ENCODE measurements at places on chromosomes 3 and 15.

DNA sequence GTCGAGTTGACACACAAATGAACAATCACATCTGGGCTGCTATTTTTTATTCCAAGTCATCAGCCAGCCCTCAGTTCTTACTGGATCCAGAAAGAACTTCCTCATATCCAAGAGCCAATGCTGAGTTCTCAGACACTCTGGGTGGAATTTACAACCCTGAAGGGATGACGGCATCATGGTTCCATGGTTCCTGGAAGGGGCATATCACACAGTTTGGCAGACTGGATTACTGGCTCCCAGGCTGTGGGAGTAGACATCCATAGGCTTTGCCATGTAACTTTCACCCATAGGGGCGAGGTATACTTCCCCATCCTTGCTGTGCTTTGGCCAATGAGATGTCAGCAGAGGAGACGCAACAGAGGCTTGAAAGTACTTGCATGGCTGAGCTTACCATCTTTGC is 26.9 kb upstream of the KBTBD12 start:
- no peak for DNase-seq

- DNase-seq, result no peak
These were observed 26.1 kb upstream of the GFM1 start for GRCh38 chr3:158617982-158618875.

- DNase-seq, result no peak
These were observed 102.1 kb downstream of the SRGAP3 start for GRCh38 chr3:9147215-9147895.

DNA sequence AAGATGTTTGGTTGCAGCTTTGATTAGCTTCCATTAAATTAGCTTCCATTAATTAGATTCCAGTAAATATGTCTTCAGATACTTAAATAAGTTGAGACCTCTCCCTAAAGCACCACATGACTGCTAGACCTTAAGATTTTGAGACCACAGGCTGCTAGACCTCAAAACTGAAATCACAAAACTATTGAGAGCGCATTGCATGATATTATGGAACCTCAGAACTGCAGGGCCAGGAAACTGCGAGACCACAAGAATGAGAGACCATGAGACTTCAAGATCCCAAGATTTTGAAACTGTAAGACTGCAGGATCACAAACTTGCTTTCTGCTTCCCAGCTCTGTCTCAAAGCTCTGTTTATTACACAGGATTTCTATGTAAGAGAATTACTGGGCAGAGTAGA is 87.4 kb downstream of the TRIM42 start:
- no peak for DNase-seq

GRCh38 chr3:150410311-150411105 is 2.4 kb downstream of the TSC22D2 start:
- DNase-seq, result peak; percentile 51

DNA sequence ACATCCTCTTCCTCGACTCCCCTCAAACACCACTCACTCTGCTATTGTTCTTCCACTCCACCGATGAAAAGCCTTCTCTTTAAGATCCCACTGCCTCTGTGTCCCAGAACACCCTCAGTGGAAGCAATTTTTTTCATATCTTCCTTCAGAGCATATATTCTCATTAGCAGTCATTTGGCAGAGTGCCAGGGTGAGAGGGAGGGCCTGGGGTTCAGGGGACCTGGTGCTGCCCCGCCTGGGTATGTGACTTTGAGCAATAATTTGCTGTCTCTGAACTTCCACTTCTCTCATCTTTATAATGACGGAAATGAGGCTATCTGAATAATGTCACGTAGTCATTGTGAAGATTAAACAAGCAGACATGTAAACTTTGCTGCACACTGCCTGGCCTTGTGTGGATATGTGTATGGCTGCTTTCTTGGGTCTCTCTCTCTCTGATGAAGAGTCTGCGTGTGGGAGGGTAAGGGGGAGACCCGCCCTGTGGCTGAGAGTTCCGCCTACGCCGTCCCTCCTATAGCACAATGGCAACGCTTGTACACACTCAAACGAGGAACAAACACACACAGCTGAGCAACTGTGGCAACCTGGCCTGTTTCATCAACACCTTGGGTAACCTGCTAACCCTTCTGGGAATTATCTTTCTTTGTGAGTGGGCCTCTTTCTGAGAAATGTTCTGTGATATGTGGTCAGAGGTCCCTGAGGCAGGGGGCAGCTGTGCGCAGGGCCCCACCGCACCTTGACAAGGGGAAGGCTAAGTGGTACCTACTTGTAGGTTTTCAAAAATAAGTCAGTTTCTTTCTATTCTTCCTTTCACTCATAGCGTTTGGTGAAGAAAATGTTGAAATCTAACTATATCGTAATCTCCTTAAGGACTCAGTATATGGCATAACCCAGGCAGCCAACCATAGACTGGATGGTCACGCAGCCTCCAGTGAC is 369.8 kb downstream of the SV2B start:
- no peak for DNase-seq

GRCh38 chr15:27668471-27669220 is 430.5 kb downstream of the OCA2 start:
- DNase-seq, result no peak

DNA sequence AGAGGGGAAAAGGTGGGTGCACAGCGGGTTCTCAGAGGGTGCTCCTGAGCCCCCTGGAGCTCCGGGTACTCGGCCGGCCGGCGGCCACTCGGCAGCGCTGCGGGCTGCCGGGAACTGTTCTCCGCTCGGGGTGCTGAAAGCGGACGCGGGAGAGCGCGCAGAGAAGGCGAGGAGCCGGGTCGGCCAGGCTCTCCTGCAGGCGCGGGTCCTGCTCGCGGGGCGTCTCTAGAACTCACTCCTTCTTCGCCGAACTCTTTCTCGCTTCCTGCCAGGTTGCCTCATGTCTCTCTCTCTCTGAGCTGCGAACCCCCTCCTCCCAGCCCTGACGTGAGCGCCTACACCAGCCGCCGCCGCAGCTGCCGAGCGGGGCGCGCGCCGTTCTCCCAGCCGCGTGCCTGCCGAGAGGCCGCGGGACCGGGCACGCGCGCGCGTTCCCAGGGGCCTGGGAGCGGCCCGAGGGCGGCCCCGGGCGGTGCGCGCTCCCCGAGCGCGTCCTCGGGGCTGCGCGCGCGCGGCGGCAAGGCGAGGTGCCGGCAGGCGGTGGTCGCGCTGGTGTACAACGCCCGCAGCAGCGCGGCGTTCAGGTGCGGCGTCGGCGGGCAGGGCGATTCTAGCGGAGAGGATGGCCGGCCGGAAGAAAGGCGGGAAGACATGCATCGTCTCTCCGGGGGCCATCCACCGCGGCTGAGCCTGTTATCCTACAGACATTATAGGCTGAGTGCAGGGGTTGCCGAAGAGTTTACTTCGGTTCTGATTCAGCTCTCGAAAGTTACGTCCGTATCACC is at the start of gene PEX5L:
PEX5L (minus strand) TSS at position 267 of the 785 bp plus-strand sequence. CDS start 338 bp downstream, outside the sequence.
- DNase-seq, result peak; percentile 81

DNA sequence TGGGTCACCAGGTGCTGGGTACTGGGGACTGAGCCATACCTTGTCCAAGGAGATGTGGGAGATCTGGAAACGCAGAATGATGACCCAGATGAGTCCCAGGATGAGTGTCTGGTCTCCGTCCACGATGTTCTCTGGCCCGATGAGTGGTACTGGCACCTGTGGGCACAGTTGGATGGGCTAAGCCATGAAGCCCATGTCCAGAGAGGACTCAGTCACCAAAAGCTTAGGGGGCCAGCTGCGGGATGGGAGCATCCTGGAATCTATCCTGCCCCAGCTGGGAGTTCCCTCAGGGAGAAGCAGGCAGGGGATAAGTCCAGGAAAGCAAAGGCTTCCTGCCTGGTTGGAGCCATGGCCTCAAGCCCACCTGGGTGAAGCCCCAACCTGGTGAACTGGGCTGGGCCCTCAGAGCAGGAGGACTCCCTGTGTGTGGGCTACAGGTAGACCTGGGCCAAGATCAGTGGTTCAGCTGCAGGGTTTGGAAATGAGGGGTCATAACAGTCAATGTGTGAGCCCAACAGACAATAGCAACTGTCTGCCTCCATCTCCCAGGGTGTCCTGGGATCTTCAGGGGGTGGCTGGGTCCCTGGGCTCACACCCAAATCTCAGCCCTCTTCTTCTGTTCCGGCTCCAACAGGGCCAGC is 3.7 kb downstream of the SPTBN5 start:
- no peak for DNase-seq

DNA sequence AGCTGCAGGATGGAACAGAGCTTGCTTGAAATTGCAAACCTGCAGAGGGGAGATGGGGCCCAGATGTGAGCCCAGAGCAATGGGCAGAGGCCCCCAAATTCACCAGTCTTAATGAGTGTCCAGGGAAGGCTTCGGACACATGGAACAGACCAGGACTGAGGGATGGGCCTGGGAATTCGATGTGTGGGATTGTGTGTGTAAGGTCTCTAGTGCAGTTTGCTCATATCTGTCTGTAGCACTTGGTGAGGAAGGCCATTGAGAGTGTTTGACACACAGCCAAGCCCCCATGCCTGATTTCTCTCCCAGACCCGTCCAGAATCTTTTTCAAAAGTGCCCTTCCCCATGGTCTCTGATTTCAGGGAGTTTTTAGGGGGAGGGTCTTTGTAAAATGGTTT is 17.2 kb downstream of the TEX264 start:
- no peak for DNase-seq

GRCh38 chr3:188807006-188807405 is 364.8 kb upstream of the TPRG1 start:
- no peak for DNase-seq

GRCh38 chr3:165784337-165784736 is 52.9 kb downstream of the BCHE start:
- DNase-seq, result no peak

GRCh38 chr15:77168141-77168540 is 97.2 kb upstream of the TSPAN3 start:
- no peak for DNase-seq
